ENCODE measurements at places on chromosomes 4 and X.

- DNase-seq, result no peak
- H3K4me3 ChIP-seq, result no peak overlapping the region
- H3K4me1 ChIP-seq, result peaks cover 2% of the 10 kb centered on the region
- no peaks in the 10 kb centered on the region for H3K36me3 ChIP-seq
- H3K27ac ChIP-seq, result no peak overlapping the region
Observed at GRCh38 chr4:94378047-94378446, 35.4 kb upstream of the HPGDS start.

GRCh38 chr4:140968371-140968770 lies 164.9 kb downstream of the RNF150 start:
- H3K36me3 ChIP-seq, result no peaks in the 10 kb centered on the region
- H3K27ac ChIP-seq, result no peak overlapping the region
- no peak for DNase-seq
- no peaks in the 10 kb centered on the region for H3K4me1 ChIP-seq
- H3K27me3 ChIP-seq, result no peaks in the 10 kb centered on the region
- H3K4me3 ChIP-seq, result no peak overlapping the region

GRCh38 chr4:138226351-138226750 lies 15.8 kb downstream of the SLC7A11 start:
- H3K36me3 ChIP-seq, result no peaks in the 10 kb centered on the region
- no peak for DNase-seq
- H3K27ac ChIP-seq, result no peak overlapping the region
- no peak overlapping the region for H3K4me3 ChIP-seq
- H3K4me1 ChIP-seq, result no peaks in the 10 kb centered on the region
- H3K27me3 ChIP-seq, result no peaks in the 10 kb centered on the region

DNA sequence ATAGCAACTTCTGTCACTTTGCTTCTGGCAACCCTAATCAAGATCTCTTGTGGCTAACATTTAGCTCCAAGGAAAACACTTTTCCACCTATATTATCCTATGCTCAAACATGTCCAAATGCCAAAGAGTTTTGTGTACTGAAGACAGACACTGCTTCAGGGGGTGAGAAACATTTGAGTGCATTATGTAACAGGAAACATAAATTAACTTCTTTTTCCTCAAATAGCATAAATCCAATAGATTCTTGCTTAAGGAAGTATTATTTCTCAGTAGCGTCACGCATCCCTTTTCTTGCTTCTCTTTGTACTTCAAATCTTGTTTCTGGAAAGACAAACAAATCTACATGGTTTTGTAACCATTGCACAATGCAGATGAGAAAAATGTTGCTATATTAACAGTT lies 839.1 kb downstream of the GLUD2 start:
- DNase-seq, result no peak
- no peaks in the 10 kb centered on the region for H3K4me1 ChIP-seq
- no peaks in the 10 kb centered on the region for H3K36me3 ChIP-seq
- no peak overlapping the region for H3K4me3 ChIP-seq

DNA sequence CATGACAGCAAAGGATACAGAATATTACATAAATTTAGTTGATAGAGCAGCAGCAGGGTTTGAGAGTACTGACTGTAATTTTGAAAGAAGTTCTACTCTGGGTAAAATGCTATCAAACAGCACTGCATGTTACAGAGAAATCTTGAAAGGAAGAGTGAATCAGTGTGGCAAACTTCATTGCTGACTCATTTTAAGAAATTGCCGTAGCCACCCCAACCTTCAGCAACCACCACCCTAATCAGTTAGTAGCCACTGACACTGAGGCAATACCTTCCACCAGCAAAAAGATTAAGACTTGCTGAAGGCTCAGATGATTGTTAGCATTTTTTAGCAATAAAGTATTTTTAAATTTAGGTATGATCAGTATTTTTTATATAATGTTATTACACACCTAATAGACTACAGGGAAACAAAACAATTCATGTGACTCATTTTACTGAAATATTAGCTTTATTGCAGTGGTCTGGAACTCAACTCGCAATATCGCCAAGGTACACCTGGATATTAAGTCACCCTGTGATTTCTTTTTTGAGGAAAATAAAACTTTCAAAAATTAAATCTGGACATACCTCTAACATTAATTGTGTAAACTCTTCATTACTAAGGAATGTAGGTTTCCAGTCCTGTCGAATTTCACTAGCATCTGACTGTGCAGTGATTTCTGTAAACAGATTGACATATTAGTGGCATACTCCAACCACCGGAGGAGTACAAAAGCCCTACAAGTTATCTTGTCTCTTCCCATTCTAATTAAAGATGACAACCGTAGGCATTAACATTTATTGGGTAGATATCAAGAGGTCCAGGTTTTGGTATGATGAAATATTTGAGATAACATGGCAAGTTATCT lies 71.1 kb downstream of the CLOCK start:
- H3K27ac ChIP-seq, result no peak overlapping the region
- peaks cover 22% of the 10 kb centered on the region for H3K36me3 ChIP-seq
- DNase-seq, result no peak
- H3K27me3 ChIP-seq, result no peaks in the 10 kb centered on the region
- no peaks in the 10 kb centered on the region for H3K4me1 ChIP-seq

All from liver (tissue), 10 donors.